ENCODE measurements at places on chromosomes 3 and 15.

DNA sequence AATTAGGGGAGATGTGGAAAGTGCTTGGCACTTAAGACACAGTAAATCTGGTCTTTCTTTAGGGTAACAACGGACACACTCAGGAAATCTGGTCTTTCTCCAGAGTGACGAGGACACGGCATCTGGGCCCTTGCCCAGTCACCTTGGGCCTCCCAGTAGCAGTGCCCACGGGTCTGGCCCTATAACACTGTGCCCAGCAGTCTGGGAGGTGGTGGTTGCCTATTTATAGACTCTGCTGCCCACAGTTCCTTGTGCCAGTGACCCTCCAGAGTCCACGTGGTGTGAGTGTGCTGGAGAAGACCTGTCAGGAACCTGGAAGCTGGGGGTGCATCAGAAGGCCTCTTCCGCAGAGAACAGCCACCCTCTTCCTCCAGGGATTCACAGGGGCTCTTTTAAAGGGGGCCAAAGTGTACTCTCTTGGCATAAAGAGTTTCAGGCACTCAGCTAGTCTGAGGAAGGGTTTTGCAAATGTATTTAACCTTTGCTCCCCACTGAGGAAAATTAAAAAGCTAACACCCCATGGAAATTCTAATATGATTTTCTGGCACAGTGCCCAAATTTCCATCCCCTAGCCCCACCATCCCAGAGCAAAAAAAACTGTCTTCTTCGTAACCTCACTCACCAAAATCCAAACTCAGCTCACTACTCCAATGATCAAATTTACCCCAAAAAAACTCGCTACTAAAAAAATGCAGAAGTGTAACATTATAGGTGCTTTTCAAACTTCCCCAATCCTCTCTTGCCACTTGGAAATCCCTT is 15.4 kb downstream of the WNT5A start:
- no peak for DNase-seq

DNA sequence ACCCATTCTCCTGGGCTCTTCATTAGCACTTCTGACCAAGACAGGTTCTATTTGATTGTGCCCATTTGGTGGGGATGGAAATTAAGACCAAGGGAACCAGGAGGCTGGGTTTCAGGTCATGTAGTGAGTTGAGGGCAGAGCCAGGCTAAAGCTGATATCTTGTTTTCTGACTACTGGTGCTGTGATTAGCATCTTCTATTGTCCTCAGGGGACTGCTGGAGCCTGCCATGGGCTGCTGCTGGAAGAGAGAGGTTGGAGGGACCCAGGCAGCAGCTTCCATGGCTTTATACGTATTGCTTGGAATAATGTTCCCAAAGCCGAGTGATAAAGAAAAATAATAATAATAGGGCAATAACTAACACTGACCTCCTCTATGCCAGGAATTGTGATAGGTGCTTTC is 211.4 kb upstream of the ROPN1 start:
- DNase-seq = no peak

DNA sequence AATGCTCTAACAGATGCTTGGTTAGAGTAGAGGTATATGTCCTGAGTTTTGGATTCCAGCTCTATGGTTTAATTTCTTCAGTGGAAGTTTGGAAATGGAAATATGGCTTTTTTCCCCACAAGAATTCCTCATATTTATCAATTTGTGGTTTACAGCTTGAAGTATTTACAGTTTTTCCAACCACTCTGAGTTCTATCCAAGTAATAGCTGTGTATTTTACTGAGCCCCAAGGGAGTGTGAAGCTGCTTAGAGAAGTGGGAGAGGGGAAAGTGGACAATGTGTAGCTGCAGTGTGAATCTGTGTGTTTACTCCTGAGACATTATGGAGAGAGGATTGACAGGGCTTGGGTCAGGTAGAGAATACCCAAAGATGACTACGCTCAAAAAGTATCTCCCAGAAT is 54.5 kb downstream of the NEK11 start:
- DNase-seq = no peak

DNA sequence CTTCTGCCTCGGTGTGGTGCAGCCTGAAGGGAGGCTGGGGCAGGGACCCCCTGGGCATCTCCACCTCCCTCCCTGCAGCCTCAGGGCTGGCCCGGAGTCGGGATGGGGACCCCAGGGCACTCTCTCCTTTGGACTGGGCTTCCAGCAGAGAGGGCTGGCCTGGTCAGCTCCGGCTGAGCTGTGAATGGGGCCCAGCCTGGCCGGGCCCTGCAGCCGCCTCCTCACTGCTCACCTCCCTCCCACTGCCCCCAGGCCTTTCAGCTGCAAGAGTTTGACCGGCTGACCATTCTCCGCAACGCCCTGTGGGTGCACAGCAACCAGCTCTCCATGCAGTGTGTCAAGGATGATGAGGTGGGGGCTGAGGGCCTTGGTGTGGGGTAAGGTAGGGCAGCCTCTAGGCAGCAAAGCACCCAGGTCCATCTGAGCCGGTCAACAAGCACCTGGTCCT is 36.0 kb downstream of the PSTPIP1 start:
- DNase-seq = peak; percentile 65

DNA sequence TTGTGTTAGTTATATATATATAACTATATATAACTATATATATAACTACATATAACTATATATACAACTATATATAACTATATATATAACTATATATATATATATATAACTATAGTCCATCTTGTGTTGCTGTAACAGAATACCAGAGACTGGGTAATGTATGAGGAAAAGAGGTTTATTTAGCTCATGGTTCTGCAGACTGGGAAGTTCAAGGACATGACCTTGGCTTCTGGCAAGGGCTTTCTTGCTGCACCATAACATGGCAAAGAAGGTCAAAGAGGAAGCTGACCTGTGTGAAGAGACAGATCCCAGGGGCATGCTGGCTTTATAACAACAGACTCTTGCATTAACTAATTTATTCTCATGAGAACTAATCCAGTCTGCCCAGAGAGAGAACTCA is 27.6 kb downstream of the KBTBD12 start:
- no peak for DNase-seq

DNA sequence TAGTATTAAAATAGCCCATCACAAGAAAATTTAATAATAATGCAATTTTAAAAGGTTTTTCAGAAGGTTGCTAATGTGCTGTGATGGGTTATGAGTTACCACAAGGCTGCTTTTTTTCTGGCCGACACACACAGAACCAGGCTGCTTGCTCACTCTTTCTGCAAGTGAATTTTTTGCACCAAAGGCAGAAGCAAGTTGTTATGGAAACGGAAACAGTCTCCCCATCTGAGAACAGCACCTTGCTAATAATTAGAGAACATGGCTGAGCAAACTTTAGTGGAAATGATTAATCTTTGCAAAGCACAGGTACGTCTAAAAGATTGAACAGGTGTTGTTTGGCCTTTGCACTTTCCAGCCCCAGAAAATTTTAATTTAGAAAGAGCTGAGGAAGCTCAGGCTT is 51.0 kb downstream of the CACNA2D3 start:
- DNase-seq = no peak

- no peak for DNase-seq
Measured at GRCh38 chr3:28574036-28574435, 225.4 kb upstream of the AZI2 start.

GRCh38 chr3:168288511-168289401 is 193.0 kb upstream of the GOLIM4 start:
- DNase-seq = no peak

DNA sequence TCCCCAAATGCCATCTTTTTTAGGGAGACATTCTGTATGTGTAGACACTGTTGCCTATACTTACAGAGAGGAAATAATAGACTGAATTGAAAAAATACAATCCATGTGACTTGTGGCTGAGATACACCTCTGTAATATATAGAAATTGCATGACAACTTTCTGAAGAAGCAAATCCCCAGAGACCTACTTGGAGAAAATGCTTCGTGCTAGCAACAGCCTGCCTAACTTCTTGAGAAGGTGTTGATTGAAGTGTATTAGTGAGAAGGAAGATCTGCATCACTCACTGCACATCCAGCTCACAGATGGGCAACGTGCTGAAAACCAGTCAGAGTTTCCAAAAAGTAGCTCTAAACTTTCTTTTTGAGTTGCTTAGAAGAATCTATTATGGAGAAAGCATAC is 404.1 kb downstream of the EPHB1 start:
- no peak for DNase-seq

GRCh38 chr3:50339485-50340146 is 1.0 kb downstream of the RASSF1 start:
- no peak for DNase-seq

DNA sequence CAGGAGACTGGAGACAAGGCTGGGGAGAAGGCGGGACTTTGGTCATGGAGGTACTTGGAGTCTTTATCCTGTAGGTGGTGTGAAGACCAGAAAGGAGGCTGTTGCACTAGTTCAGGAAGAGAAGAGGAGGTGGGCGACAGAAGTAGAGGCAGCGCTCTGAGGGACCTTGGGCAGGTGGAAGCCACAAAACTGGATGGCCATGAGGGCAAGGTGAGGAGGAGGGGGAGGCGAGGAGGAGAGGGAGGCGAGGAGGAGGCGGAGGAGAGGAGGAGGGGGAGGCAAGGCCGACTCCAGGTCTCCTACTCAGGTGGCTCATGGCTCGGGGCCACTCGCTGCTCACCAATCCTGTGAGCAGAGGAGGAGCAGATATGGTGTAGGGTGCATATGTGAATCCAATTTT is 125.6 kb downstream of the RPLP1 start:
- no peak for DNase-seq

DNA sequence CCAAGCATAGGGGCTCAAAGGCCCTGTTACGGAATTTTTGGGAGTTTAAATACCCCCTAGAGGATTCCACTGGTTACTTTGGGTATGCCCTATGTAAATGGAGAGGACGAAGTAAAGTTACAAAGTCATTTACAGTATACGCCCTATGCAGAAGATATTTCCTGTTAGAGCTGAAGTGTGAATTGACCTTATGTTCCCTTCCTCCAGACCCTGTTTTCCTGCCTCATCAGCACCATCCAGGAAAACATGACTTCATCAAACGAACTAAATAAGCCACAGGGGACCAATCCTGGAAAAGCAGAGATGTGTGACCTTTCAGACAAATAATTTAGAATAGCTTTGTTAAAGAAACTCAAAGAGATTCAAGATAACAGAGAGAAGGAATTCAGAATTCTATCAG is 177.4 kb downstream of the SQOR start:
- DNase-seq = no peak

GRCh38 chr15:76196269-76197231 is 114.7 kb downstream of the ETFA start:
- DNase-seq = peak; percentile 51

GRCh38 chr15:94186770-94187331 is 44.5 kb upstream of the MCTP2 start:
- no peak for DNase-seq

DNA sequence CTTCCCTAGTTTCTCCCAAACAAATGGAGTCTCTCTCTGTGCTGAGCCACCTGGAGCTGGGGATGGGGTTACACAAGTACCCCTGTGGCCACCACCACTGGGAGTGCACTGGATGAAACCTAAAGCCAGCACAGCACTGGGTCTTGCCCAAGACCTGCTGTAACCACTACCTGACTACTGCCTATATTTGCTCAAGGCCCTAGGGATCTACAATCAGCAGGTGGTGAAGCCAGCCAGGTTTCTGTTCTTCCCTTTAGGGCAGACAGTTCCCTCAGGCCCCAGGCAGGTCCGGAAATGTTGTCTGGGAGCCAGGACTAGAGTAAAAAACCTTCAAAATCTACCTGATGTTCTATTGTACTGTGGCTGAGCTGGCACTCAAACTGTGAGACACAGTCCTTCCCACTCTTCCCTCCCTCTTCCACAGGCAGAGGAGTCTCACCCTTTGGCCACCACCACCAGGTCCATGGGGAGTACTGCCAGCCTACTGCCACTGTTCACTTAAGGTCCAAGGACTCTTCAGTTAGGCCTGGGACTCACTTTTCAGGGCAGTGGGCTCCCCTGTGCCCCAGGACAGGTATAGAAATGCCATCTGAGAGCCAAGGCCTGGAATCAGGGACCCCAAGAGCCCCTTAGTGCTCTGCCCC is 23.8 kb downstream of the C3orf20 start:
- DNase-seq = no peak

- peak; percentile 77 for DNase-seq
Measured at GRCh38 chr15:77014132-77015081, 19.5 kb downstream of the PSTPIP1 start.

DNA sequence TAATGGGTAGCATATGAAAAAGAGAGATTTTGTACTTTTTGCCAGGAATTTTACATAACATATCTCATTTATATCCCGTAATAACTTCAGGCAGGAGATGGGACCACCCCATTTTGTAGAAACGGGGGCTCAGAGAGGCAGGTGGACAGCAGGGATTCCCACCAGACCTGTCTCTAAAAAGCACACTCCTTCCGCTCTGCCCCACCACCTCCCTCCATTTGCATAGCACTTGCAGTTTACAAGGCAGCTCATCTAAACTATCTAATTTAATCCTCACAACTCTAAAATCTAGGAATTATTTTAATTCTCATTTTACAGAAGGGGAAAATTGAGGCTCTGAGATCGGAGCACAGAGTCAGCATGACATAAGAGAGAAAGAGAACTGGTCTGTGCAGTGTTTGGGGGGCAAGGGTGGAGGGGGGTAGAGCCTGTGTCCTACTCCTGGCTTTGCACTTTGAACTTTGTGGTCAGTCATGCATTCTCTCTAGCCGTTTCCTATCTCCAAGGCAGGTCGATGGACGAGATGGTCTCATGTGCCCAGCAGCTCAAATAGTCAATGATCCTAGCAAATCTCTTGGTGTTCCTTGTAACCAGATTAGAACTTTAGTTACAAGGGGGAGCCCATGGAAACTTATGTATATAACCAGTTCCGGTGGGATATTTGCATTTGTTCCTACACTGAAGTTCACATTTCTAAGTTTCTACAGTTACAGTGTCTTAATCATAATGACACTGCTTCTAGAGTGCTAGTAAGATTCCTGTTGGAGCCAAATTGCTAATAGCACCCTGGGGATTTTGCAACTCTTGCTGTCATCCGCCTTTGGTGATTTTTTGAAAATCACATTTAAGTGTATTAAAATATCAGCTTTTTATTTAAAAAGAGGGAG is 18.6 kb downstream of the CRYGS start:
- no peak for DNase-seq

GRCh38 chr3:136982520-136983138 is 24.8 kb downstream of the IL20RB start:
- DNase-seq = no peak

- no peak for DNase-seq
Measured at GRCh38 chr3:195613468-195614069, 29.8 kb upstream of the APOD start.

GRCh38 chr15:53675832-53676231 is 83.6 kb downstream of the WDR72 start:
- no peak for DNase-seq

DNA sequence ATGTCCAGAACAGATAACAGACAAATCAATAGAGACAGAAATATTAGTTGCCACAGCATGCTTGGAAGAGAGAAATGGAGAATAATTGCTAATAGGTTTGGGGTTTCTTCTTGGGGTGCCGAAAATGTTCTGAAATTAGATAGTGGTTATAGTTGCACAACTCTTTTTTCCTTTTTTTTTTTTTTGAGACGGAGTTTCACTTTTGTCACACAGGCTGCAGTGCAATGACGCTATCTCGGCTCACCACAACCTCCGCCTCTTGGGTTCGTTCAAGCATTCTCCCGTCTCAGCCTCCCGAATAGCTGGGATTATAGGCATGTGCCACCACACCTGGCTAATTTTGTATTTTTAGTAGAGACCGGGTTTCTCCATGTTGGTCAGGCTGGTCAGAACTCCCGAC is 163.3 kb downstream of the PLCH1 start:
- no peak for DNase-seq

- DNase-seq = no peak
Measured at GRCh38 chr15:72060687-72061250, 57.2 kb downstream of the MYO9A start.
